ENCODE measurements at places on chromosomes 2 and 18.

DNA sequence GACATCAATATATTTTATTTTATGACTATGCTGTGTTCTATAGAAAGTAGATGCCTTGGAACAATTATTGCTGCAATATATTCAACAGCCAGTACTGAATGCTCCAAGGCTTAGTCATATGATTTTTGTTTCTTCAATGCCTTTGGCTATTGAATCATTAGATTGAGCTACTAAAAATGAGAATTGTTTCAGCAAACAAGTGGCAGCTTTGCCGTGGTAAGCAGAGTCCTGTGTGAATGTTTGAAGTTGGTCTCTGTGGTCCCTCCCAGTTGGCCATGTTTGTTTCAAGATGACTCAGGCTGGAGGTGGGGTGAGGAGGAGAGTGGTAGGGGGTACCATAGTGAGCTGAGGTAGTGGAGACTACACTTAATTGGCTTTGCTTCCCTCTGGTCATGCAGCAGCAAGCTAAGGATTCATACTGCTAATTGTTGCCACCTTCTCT, 198.6 kb upstream of the EPAS1 start:
- no peak for DNase-seq

- no peak for DNase-seq
Measured at GRCh38 chr2:100021791-100022340, 120.5 kb downstream of the AFF3 start.

DNA sequence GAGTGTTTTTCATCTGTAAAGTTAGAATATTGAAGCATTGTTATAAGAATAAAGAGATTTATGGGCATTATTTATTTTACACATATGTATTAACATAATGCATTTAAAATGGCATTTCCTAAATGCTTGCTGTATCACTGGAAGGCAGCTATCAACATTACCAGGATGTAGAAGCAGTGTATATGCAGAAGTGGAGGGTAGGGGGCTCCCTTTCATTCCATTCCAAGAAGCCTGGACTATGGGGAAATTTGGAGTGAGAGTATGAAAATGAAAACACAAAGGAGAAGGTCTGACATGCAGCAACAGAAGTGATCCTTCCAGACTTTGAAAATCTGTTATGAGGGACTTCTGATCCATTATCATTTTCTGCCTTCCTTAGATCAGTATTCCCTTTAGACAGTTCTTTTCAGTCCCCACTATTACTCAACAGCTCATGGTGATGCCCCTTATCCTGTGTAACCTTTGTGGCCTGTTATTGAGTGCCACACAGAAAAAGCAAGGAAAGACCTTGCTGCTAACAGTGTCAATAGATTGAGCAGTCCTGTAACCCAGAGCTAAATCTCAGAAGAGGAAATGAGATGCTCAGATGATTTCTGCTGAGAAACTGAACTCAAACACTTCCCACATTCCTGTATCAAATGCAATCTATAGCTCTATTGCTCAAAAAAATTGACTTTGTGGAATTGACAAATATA, 216.6 kb downstream of the HNMT start:
- no peak for DNase-seq

- no peak for DNase-seq
Measured at GRCh38 chr2:36456227-36457175, 100.9 kb downstream of the CRIM1 start.

DNA sequence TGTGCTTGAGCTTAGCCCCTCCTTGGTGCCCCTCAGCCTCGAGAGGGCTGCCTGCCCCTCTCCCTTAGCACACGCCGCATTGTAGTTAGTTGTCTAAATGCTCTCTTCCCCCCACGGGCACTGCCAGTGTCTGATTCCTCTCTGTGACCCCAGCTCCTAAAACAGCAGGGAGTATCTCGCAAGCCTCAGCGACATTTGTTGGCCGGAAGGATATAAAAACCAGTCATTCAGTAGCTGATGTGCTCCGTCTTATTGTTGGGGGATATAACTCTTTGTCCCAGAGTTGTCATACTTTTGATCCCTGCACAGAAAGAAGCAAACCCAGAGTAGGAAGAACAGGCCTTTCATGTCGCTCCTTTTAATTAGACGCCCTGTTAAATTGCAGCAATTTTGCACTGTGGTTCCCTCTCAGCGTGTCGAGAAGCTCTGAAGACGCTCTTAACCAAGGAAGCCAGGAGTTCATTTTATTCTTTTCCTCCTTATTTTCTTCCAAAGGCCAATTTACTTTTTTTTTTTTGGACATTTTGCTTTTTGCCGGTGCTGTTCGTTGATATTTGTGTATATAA, 201.8 kb downstream of the KLHL29 start:
- peak; percentile 22 for DNase-seq

- no peak for DNase-seq
Measured at GRCh38 chr18:55844382-55844781, 256.4 kb upstream of the TCF4 start.

- DNase-seq = no peak
Measured at GRCh38 chr2:10498525-10499274, 50.6 kb upstream of the ODC1 start.

DNA sequence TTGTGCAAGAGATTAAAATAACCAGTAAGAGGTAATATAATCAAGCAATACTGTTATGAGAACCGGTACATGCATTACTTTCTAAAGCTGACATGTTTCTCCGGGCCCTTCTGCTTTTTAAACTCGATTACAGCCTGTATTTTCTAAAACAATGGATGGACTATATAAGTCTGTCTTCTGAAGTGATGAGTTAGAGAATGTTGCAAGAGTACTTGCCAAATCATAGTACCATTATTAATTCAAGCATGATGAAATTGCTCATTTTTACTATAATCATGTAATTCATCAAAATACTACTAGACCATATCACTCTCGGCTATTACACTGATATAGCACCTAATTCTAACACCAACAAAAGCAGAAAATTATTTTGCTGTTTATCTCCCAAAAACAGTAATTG, 1240.3 kb upstream of the ACVR2A start:
- no peak for DNase-seq

DNA sequence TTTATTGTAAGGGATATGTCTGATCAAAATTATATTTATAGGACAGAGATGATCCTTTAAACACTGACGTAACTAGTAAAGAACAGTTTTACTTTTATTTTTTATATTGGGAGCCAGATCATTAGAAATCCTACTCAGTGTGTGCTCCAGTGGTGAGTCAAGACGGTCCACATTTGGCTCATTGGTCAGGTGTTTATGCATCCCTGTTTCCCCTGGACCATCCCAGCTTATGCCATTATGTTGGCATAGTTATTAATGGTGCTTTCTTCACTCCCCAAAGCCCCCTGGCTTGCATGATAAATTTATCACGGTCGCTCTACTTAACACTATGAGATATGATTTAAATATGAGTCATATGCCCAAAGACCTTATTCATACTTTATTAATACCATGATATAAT, 293.4 kb downstream of the XIRP2 start:
- no peak for DNase-seq

DNA sequence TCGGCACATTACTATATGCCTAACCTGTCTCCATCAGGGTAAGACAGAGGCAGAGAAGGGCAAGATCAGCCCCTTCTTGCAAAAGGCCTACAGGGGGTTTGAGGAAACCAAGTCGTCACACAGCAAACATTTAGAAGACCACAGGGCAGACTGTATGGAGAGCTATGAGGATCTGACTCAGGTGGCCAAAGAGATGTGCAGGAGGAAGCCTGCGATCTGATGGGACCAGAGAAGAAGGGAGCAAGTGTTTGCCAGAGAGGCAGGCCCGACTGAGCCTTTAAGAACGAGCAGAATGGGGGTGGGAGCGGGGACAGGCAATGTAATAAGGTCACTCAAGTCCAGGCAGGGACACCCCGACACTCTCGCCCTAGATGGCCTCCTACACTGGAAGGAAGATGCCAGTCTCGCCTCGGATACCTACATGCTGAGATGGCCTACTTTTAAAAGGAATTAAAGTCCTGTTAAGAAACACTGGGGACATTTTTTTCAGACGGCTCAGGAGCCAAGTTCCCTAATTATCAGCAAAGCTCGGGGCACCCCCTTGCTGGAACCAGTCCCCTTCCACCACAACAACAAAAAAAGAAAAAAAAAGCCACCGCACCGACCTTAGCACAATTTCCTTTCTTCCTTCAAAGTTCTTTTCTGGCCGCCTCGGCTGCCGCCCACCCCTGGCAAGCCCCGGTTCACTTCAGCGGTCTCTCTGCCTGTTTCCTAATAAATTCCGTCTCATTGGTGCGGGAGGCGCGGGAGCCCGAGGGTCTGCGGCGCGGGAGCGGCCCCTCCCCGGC, 1.5 kb downstream of the SFXN5 start:
- no peak for DNase-seq

DNA sequence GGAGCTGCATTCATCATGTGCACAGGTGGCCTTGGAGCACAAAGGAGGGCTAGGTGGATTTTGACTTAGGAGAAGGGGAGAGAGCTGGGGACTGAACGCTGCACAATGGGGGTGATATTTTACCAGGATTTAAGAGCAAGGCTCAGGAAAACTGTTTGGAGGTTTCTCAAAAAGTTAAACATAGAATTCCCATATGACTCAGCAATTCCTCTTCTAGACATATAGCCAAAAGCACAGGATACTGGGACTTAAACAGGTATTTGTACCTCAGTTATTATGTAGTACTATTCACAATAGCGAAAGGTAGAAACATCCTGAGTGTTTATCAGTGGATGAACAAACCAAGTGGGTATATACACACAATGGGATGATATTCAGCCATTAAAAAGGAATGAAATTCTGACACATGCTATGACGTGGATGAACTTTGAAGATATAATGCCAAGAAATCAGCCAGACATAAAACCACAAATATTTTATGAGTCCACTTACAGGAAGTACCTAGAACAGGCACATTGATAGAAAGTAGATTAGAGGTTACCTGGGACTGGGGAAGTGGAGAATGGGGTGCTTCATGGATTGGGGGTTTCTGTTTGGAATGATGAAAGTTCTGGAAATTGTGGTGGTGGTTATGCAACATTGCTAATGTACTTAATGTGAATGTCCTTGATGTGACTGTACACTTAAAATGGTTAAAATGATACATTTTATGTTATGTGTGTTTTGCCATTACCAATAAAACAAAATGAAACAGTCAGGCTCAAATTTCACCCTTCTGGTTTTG, 216.9 kb downstream of the HAUS1 start:
- DNase-seq = no peak

- no peak for DNase-seq
Measured at GRCh38 chr2:159592441-159592840, 23.9 kb downstream of the BAZ2B start.

- DNase-seq = no peak
Measured at GRCh38 chr2:147288131-147288530, 556.7 kb upstream of the ACVR2A start.

- no peak for DNase-seq
Measured at GRCh38 chr2:37566517-37566981, 104.9 kb downstream of the CDC42EP3 start.

DNA sequence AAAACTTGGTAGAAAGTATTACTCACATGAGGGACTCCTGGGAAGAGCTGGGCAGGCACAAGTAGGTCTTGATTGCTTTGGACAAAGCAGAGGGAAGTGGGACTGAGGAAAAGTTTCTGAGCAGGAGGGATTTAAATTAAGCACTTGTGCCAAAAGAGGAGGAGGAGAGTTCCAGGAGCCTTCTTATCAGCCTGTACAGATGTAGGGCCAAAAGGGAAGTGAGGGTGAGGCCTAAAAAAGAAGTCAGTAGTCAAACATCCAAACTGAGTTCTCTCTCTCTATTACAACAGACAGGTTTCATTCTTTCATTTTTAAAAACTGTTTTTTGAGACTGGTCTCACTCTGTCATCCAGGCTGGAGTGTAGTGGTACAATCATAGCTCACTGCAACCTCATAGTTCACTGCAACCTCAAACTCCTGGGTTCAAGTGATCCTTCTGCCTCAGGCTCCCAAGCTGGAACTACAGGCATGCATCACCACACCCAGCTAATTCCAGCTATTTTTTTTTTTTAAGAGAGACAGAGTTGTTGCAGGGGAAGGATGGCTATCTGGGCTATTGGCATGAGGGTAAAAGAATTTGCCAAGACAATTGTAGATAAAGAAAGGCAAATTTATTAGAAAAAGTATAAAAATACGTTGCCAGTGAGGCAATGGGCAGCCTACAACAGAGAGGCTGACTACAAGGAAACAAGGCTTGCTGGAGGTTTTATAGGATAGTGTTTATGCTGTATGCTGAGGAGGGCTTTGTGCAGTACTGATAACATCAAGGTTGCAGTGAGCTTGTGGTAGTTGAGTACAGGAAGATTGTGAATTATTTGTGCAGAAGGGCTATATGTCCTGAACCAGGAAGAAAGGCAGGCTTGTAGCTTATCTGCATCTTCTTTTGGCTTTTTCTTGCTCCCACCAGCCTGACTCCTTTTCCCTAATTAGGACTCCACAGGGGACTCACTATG, 29.0 kb downstream of the CFAP210 start:
- DNase-seq = no peak

DNA sequence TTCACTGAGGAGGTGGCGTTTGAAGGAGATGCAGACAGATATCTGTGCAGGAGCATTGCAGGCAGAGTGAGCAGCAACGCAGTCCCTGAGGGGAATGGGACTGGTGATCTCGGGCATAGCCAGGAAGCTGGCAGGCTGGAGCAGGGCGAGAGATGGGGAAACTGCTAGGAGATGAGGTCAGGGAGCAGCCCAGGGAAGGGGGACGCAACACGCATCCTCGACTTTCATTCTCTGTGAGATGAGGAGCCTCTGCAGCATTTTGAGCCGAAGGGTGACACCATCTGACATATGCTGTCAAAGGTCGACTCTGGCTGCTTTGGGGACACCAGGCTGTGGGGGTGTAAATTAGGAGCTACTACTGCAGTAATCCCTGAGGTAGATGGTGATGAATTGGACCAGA, 4.3 kb upstream of the CHRNA1 start:
- DNase-seq = no peak

GRCh38 chr2:165594231-165594934, 124.9 kb downstream of the CSRNP3 start:
- DNase-seq = no peak

DNA sequence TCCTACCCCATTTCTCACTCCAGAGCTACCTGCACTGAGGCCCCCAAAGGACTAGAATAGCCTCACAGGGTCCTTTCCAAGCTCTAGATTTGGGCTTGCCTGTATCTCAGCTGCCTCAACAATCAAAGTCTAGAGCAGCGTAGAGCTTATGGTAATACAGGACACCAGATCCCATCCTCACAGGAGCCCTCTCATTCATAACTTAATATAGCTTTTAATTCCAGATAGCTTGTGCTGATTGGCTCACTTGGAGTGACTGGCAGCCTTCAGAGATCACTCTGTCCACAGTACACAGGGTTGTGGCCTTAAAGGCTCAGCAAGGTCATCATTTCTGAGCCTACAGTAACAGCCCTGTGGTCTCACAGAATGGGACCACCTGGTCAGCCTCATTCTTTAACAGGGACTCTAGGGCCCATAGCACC, 51.4 kb downstream of the ZFP36L2 start:
- no peak for DNase-seq

Data from HEK293T (cell line).